ENCODE measurements at places on chromosomes 5 and 9.

DNA sequence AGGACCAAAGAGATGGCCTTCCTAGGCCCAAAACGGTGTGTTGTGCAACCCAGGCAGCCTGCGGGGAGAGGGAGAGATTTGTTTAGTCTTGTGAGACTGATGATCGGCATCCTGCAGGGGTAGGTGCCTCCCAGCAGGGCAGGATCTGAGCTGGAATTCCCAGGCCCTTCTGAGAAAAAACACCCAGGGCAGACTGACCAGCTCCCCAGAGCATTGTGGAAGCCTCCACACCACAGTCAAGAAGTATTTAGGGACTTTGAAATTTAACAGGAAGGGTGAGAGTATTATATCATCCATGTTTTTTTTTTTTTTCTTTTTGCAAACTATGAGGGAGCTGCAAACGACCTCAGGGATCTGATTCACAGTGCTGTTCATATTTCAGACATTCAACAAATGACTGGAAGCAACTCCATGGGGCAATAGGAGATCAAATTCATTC lies 104.5 kb upstream of the LHFPL2 start:
- DNase-seq = no peak

DNA sequence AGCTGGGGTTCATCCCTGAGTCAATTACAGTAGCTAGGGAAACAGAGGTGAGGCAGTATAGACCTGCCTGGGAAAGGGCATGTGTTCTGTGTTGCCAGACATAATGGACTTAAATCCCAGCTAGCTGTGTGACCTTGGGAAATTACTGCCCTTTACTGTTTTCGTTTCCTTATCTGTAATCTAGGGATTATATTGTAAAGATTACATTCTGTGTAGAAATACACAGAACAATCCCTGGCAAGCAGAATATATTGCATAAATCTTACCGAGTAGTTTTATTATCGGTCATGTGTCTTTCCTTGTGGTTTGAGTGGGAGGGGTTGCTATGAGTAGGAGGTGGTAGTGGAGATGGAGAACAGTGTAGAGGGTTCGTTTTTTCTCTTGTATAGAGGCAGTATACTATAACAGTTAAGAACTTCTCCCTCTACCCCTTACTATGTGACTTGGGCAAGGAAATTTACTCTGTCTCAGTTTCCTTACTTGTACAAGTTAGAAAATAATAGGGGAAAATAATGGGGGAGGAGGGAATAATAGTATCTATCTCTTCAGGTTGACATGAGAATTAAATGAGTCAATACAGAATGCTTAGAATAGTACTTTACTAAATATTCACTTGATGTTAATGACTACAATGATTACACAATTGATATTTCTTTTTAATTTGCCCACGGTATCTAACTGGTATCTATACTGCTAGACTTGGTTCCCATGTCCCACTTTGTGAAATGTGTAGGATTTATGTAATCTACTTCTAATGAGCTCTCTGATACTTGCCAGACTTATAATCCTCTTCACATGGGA lies 7.1 kb upstream of the DMXL1 start:
- DNase-seq = no peak

- no peak for DNase-seq
These were observed 114.0 kb downstream of the NSG2 start for GRCh38 chr5:174159327-174160114.

- DNase-seq = no peak
These were observed 76.2 kb upstream of the CHD1 start for GRCh38 chr5:99004960-99005359.

GRCh38 chr9:88933607-88934379 lies 57.5 kb upstream of the S1PR3 start:
- no peak for DNase-seq

- no peak for DNase-seq
These were observed 32.8 kb upstream of the SPRY4 start for GRCh38 chr5:142357469-142358090.

GRCh38 chr5:95631255-95631958 lies 11.5 kb downstream of the GPR150 start:
- DNase-seq = no peak

DNA sequence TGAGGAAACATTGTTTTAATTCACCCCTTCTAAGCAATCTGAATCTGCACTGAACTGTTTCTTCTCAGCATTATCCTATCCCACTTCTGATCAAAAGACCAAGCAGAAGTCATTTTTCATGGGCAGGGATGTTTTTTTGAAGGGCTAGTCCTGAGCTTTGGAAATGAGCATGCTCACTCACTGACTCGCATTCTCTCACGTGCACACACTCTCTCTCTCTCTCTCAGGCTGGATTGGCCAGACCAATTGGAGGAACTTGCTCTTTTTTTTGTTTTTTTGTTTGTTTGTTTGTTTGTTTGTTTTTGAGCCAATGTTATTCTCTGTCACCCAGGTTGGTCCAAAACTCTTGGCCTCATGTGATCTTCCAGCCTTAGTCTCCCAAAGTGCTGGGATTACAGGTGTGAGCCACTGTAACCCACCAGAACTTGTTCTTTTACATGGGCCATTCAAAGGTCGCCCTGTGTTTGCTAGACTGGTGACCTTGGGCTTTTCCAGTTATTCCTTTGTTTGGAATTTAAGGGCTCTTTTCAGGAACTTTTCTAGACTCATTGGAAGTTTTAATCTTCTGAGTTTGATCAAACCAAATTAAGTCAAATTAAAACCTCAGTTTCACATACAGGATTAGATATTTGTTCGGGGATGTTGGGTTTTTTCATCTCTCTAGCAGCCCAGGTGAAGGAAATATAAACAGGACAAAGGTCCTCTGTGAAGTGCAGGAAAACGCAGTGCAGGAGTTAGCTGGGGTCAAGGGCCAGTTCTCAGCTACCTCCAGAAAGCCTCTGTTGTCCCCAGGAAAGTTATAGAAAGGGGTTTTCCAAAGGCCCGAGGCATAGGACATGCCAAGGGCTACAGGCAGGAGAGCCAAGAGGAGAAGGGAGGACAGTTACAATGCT lies 13.1 kb downstream of the FAXDC2 start:
- DNase-seq = no peak

DNA sequence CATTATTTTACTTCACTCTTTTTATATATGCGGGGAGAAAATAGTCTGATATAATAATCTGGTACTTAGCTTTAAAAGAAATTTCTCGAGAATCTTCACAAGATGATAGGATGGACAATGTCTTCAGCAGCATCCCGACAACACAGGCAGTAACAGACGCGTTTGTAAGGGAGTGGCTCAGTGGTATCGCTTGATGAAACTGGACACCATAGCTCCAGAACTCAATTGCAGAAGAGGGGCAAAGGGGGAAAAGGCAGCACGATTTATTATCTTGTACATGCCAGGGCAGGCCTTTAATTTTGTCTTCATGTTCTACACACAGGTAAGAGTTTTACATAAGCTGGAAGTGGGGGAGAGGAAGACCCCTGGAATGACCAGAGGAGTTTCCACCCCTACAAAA lies 15.7 kb downstream of the IL4 start:
- DNase-seq = no peak

GRCh38 chr5:72559866-72560766 lies 52.9 kb upstream of the ZNF366 start:
- no peak for DNase-seq

- DNase-seq = no peak
These were observed 81.6 kb downstream of the NDUFS4 start for GRCh38 chr5:53642061-53642460.

All from stimulated activated CD4-positive, alpha-beta T cell treated with anti-CD3 and anti-CD28 coated beads, TNF-alpha, amount 100 ng/mL, for 48 hours (primary cell).